ENCODE measurements at places on chromosomes 7 and 10.

DNA sequence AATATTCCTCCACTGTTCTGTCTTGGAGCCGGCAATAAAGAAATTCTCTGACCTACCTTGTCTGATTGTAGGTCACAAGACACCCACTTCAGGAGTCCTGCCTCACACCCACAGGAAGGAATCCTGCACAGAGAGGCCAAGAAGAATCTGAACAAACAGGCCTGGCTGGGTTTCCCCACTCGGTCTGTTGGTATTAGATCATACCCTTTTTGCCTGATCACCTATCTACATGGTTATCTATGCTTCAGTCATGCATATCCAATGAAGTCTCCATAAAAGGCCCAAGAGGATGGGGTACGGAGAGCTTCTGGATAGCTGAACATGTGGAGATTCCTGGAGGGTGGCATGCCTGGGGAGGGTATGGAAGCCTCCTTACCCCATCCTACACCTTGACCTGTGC lies 12.3 kb downstream of the OGDH start:
- no peak for DNase-seq

DNA sequence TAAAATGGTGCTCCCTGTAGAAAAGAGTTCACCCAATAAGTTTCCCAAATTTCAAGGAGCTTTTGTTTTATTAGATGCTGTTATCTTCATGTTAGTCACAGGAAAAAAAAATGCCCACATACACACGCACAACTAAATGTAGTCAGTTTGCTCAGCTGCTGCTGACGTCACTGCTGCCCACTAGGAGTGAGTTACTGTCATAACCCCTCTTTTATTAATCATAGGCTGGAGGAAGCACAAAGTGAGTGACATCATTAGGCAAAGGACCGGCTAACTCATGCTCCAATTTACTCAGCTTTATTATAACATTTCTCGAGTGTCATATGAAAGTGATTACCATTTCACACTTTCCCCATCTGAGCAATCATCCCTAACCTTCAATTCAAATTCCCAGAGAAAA lies 6.7 kb upstream of the INHBA start:
- no peak for DNase-seq

DNA sequence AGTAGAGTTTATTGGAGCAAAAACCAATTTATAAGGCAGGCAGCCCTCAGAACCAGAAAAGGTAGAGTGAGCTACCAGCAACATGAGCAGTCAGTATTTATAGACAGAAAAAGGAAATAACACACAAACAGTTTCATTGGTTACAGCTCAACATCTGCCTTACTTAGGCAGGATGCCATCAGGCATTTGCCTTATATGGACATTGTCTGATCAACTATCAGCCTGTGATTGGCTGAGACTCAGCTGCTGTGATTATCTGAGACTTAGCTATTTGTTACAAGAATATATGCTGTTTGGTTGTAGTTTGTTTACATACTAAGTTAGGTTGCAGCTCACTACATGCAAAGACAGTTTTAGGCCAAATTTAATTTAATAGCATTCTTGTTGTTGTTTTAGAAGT lies 60.4 kb upstream of the CDK1 start:
- DNase-seq = no peak

DNA sequence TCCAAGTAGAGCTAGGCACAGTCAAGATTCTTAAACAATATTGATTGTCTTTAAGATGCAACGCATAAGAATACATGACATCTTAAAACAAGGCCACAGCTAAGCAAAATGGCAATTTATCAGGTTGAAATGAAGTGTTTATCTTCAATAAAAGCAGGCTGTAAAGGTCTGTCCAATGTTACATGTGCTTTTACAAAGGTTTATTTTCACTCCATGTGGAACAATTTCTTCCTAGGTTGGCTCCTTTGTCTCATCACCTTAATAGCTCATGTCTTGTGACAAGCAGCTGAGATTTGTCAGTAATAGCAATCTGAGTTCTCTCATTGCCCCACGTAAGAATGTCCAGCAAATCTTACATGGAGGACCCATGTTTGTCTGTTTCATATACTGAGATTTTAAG lies 437.6 kb downstream of the GPAM start:
- no peak for DNase-seq

GRCh38 chr7:20157456-20157855 lies 59.7 kb downstream of the MACC1 start:
- no peak for DNase-seq

Data from cerebellar cortex (tissue), 1 donor.